ENCODE measurements at places on chromosomes 3 and 15.

- no peak for DNase-seq
Observed at GRCh38 chr3:17552351-17552750, 190.1 kb downstream of the TBC1D5 start.

DNA sequence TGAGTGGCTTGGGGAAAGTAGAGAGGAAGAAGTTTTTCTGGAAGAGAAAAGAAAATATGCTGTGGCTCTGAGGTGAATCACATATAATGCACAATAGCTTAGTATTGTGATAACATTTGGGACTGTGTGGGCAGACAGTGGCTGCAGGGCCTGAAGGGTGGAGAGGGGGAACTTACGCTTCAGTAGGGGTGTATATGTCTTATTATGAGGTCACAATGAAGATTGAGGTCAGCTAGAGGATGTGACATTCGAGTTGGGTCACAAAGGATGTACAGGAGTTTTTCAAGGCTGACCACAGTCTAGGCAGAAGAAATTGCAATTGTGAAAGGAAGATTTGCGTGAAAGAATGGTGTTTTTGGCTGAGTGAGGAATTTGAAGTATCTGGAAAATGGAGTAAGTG lies 414.8 kb downstream of the LPP start:
- no peak for DNase-seq

GRCh38 chr3:103992469-103992868 lies 1374.2 kb upstream of the ALCAM start:
- DNase-seq, result no peak

GRCh38 chr3:43923104-43923882 lies 232.6 kb downstream of the ABHD5 start:
- DNase-seq, result no peak

- DNase-seq, result no peak
Observed at GRCh38 chr3:56055546-56055945, 412.7 kb downstream of the ERC2 start.

GRCh38 chr3:103684904-103685303 lies 1250.1 kb downstream of the ZPLD1 start:
- no peak for DNase-seq

DNA sequence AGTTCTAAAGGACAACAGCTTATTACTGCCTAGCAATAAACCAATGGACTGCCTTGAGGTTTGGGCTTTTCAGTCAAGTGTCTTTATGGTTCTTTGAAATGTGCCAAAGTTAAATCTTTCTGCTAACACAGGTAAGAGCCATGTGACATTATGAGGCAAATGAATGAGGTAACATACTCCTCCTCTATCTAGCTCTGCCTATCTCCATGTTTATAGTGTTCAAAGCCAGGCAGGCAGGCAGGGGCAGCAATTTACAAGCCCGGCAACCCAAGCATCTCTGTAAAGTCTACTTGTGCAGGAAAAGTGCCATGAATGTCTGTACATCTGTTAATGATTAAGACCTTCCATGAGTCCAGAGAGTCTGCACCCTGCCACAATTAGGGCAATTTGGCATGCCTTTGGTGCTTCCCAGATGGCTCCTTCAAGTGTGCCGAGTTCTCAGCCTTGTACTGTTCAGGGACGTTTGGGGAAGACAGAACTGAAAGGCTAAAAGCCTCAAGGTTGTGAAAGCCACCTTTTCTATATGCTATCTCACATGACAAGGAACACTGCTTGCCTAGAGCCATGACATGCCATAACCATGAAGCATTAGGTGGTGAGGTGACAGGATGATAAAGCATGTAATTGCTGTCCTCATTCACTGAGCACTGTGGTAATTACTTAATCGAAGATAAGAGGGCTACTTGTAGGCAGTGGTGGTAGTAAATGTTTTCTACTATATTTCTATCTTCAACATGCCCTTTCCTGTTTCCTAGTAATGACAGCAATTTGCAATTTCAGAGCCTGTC lies 41.4 kb upstream of the EIF1B start:
- DNase-seq, result no peak
